ENCODE measurements at places on chromosomes 13 and 19.

- DNase-seq: no peak
Measured at GRCh38 chr19:24048261-24048660, 38.7 kb upstream of the ZNF254 start.

- no peak for DNase-seq
Measured at GRCh38 chr13:21100994-21101757, 39.8 kb upstream of the LATS2 start.

DNA sequence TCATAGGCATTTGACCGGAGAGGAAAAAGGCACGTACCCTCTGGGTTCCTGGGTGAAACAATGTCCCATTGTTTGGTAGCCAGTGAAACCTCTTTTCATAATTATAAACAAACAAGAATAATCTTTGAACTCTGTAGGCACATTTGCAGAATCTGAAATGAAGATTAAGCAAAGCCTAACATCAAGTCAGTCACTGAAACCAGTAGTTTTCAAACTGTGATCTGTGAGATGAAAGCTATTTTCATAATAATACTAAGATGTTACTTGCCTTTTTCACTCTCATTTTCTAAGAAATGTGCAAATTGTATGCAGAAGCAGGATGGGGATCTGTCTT lies 105.4 kb downstream of the WDFY2 start:
- DNase-seq: no peak

- DNase-seq: peak; percentile 42
Measured at GRCh38 chr19:3047496-3048189, 14.7 kb downstream of the TLE5 start.

DNA sequence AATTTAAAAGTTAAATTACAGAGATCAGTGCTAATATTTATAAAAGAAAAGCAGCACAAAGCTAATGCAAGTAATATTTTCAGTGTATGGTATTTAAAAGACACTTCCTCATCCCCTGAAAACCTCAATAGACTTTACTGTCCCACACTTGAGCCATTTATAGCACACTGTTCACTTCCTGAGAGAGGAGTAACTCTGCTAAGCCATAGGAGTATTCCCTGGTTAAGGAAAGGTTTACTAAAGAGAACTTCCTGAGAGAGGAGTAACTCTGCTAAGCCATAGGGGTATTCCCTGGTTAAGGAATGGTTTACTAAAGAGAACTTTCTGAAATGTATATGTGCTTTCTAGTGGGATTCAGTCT lies 159.4 kb downstream of the NHLRC3 start:
- DNase-seq: no peak

DNA sequence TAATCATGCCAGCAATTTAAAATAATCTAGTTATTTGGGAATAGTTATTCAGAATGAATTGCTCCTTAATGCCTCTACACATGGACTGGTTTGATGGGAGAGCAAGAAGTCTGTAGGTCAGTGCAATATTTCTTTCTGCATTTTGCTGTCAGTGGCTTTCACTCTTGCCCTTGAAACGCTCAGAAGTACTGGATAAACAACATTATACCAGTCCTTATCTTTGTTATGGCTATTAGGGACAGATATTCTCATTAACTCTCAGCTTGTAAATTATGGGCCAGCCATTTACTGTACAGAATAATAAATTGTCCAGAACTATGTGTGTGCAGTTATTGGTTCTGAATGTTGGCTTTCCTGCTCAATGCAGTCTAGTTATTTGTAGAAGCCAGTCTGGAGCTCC lies 224.4 kb downstream of the OXGR1 start:
- no peak for DNase-seq

GRCh38 chr19:45954156-45954555 lies 19.5 kb downstream of the NOVA2 start:
- DNase-seq: no peak

- DNase-seq: no peak
Measured at GRCh38 chr13:40189426-40189825, 477.0 kb downstream of the FOXO1 start.

DNA sequence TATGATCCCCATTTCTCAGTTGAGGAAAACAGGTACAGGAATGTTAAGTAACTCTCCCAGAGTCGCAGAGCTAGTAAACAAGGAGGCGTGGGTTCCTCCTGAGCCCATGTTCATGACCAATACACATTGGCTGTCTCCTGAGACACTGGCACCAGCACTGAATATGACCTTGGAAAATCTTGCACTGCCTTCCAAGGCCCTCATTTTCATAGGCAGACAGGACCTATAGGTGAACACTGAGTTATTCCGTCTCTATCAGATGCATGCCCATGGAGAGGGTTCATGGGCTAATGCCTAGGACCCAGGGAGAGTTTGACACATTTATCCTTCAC lies 504.8 kb downstream of the RFC3 start:
- DNase-seq: no peak

DNA sequence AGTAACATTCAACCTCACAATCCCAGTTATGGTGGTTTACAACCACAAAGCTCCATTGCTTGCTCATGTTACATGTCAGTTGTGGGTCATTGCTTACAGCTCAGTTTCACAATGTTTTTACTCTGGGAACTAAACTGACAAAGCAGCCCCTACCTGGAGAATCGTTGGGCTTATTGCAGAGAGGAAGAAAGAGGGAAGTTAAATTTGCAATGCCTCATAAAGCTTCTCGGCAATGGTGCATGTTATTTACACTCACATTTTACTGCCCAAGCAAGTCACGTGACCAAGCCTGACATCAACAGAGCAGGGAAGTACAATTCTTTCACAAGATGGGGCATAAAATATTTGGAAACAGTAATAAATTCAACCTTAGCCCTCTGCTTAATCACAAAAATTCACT lies 441.6 kb downstream of the TDRD3 start:
- no peak for DNase-seq

DNA sequence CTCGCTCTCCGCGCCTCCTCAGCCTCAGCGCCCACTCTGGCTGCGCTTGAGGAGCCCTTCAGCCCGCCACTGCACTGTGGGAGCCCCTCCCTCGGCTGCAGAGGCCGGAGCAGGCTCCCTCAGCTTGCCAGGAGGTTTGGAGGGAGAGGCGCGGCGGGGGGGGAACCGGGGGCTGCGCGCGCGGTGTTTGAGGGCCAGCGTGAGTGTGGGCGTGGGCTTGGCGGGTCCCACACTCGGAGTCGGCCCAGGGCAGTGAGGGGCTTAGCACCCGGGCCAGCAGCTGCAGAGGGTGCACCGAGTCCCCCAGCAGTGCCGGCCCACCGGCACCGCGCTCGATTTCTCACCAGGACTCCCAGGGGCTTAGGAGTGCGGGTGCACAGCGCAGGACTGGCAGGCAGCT lies 1220.9 kb downstream of the PCDH9 start:
- no peak for DNase-seq

- no peak for DNase-seq
Measured at GRCh38 chr13:89382981-89383380, 1711.8 kb downstream of the SLITRK5 start.

DNA sequence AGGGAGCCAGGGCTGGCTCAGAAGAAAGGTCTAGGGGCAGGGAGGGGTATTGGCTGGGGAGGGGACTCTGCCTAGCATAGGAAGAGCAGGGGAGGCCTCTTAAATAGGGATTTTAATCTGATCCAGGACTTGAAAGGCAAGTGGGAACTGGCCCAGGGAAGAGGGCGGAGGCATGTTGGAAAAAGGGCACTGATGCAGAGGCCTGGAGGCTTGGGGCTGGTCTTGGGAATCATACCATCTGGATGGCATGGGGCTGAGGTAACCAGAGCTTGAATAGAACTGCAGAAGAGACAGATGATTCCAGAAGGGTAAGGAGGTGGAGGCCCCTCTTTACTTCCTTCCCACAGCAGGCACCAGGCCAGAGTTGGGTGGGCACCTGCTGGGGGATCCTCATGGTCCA lies 29.1 kb downstream of the CERS4 start:
- no peak for DNase-seq

DNA sequence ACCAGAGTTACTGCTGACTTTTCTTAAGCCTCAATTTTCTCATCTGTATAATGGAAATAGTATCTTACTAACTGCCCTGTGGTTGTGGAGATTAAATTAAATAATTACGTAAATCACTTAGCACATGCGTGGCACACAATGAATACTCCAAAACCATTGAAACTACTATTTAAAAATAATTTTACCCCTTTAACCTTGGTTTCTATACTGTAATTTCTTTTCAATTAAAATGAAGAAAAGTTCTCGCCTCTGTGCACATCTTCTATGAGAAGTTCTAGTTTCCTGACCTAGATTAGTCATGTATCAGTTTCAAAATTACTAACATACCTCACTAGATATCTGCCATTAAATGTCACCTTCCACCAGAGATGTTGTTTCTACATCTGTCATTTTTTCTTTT lies 5.7 kb downstream of the SLITRK1 start:
- no peak for DNase-seq

- DNase-seq: no peak
Measured at GRCh38 chr13:97223037-97223710, 1.0 kb downstream of the MBNL2 start.
